H1 (cell line): ENCODE measurements at places on chromosomes 11 and 22. TPM values are rescaled to one million over a fixed set of nuclear protein-coding genes. Genes with fewer than 3 reads are reported as not detected.

- no peak for DNase-seq
- H3K27me3 ChIP-seq = no peaks in the 10 kb centered on the region; the same call in 1 of the 2 replicates
- no peaks in the 10 kb centered on the region for H3K36me3 ChIP-seq
- no peak overlapping the region for H3K4me3 ChIP-seq
These were observed 168.9 kb downstream of the MN1 start for GRCh38 chr22:27632451-27633295.

GRCh38 chr11:82731691-82732277, 1.9 kb downstream of the FAM181B start:
- peaks cover 41% of the 10 kb centered on the region for H3K27me3 ChIP-seq
- H3K27ac ChIP-seq = no peak overlapping the region
- DNase-seq = no peak
- H3K4me1 ChIP-seq = peaks cover 10% of the 10 kb centered on the region
- peak overlapping the region; percentile 57; the same call in 1 of the 2 replicates for H3K4me3 ChIP-seq

GRCh38 chr22:41401781-41402648, 20.3 kb downstream of the TEF start:
- H3K4me3 ChIP-seq = no peak overlapping the region
- H3K27me3 ChIP-seq = no peaks in the 10 kb centered on the region
- no peak for DNase-seq
- H3K36me3 ChIP-seq = no peaks in the 10 kb centered on the region
- no peaks in the 10 kb centered on the region for H3K4me1 ChIP-seq
- no peak overlapping the region for H3K27ac ChIP-seq

- no peak overlapping the region for H3K27ac ChIP-seq
- no peaks in the 10 kb centered on the region for H3K27me3 ChIP-seq
- H3K4me1 ChIP-seq = no peaks in the 10 kb centered on the region
- no peak overlapping the region for H3K4me3 ChIP-seq
- DNase-seq = no peak
These were observed 21.0 kb upstream of the FNBP4 start for GRCh38 chr11:47788181-47788580.

DNA sequence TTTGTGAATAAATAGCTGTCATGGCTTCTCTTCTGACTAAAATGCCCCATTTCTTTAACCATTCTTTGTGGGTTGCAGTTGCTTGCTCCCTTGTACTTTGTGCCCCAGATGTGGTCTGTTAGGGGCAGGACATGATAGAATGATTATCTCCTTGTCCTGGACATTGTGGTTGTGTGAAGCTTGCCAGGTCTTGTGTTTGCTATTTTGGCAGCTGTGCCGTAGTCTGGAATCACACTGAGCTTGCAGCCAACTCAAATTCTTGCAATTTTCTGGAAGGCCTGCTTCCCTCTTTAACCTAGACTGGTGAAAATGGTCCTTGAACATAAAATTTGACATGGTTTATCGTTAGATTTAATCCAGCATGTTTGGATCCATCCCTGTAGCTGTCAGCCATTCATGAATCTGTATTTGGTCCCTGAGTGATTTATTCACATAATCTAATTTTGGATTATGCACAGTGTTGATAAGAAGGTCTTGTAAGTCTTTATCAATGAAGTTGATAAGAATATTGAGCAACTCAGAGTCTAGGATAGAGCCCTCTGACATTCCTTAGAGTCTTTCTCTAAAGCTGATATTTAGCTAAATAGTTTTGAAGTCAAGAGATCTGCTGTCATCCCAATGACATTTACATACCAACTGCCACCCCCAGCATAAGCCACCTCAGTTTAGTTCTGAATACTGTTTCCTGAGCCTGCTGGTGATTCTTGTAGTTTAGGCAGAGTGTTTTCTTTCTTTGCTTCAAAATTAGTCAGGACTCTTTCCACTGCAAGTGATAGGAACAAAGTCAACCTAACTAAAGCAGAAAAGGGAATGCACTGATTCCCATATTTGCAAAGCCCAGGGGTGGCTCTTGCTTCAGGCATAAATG, 9.8 kb downstream of the SPON1 start:
- DNase-seq = no peak
- no peak overlapping the region for H3K27ac ChIP-seq
- no peaks in the 10 kb centered on the region for H3K27me3 ChIP-seq
- H3K4me1 ChIP-seq = 0 out of 2 replicates have a peak, but pooled peaks cover 2% of the 10 kb centered on the region

DNA sequence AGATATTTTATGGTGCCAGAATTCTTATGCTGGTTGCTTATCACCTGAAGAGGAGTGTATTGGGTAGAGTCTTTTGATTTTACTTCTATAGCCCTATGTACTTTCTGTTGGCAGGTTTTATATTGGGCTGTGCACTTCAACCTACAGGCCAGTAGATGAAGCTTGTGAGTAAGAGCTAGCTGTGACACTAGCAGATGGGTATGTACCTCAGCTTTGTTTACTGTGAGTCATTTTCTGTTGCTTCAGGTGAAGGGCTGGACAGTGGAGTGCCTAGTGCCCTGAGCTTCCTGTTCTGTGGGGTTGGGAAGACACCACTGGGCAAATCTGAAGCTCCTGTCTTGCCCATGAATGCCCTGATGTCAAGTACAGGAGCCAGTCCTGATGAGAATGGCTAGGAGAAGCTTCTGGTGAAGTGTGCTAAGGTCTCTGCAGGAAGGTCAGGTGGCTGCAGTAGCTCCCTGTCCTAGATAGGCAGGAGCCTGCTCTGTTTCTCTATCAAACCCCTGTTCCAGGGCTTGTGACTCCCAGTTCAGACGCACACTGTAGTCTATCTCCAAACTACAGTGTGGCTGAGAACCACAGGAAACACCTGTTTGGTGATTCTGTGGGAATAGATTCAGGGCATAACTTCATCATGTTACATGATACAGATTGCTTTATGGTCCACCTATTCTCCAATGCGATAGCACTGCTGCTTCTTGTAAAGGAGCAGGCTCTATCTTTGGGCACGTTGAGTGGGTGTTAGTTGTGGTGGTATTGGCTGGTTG, 755.7 kb downstream of the KCNA4 start:
- no peak for DNase-seq
- no peak overlapping the region for H3K27ac ChIP-seq
- no peak overlapping the region for H3K4me3 ChIP-seq
- H3K4me1 ChIP-seq = no peaks in the 10 kb centered on the region
- H3K27me3 ChIP-seq = no peaks in the 10 kb centered on the region

TMPRSS5 gene
- total RNA-seq = 0.78 and 1.1 TPM in 2 replicates

HOATZ gene
- total RNA-seq = not detected in 2 replicates

APOL5 gene
- total RNA-seq = not detected in 2 replicates

PKDREJ gene
- 0.04 and 0.11 TPM in 2 replicates for total RNA-seq
